ENCODE measurements at places on chromosomes 13 and 19. TPM values are rescaled to one million over a fixed set of nuclear protein-coding genes. Genes with fewer than 3 reads are reported as not detected.

DNA sequence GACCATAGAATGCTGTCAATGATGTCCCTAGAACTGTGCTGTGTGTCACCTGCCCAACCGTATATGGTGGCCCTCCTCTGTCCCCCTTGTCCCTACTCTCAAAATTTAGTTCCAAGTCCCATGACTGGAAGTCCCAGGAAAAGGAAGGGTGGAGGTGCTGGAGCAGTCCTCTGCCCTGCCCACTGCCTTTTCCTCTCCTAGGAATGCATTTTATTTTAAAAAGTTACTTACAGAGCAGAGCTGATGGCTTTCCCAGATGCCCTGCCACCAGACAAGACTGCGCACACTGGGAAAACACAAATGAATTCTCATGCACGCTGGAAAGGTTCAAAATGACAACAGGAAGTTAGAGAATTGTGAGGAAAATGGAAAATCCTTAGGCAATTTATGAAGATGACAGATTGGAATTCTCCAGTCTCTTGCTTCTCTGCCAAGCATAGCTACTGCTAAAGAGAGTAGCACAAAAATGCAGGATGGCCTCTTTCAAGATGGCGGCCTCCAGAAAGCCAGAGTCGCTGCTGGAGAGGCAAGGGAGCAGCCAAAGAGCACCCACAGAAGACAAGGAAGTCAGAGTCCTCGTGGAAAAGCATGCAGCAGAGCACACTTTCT lies 117.1 kb upstream of the TSC22D1 start:
- DNase-seq, result no peak

DNA sequence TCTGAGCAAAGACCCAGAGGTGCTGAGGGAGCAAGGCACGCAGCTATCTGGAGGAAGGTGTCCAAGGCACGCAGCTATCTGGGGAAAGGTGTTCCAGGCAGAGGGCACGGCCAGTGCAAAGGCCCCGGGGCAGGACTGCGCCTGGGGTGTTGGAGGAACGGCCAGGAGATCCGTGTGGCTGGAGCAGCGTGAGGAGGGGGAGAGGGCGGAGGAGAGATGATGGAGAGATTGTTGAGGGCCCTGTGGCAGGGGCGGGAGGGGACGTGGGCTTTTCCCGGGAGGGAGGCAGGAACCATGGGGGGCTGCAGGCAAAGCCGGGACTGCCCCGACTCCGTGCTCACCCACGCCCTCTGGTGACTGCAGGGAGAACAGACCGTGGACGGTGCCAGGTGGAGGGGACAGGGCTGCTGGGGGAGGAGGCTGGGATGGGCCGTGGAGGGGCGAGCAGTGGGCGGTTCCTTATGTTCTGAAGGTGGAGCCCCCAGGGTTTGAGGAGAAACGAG lies 13.3 kb upstream of the MISP start:
- DNase-seq, result no peak

GRCh38 chr13:21837288-21837687 lies 166.4 kb downstream of the FGF9 start:
- DNase-seq, result no peak

LYPD3 gene
- 0.42 TPM for total RNA-seq

NFIC gene
- 194 TPM for total RNA-seq

GRCh38 chr13:104571161-104571892 lies 1505.1 kb upstream of the SLC10A2 start:
- no peak for DNase-seq

TRPM4 gene
- 19.9 TPM for total RNA-seq

DNA sequence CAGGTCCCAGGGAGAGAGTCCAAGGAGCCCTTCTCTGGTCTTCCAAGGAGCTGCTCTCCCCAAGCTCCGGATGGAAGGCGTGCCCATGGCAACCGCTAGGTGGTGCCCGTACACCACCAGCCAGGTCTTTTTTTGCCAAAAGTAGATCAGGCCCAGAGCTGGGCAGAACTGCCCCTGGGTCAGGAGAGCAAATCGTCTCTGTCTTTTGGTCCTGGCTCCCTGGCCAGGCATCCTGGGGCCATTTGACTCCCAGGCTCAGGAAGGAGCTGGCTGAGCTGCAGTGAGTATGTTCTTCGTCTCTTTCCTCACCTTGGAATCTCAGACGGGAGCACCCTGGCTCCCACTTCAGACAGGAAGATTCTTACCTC lies 24.6 kb upstream of the BCL3 start:
- DNase-seq, result peak; percentile 95

GRCh38 chr19:56973713-56974555 lies 133.4 kb upstream of the PEG3 start:
- DNase-seq, result no peak

ACTN4 gene
- 416 TPM for total RNA-seq

GRCh38 chr19:3328743-3329142 lies 37.6 kb upstream of the NFIC start:
- no peak for DNase-seq

DNA sequence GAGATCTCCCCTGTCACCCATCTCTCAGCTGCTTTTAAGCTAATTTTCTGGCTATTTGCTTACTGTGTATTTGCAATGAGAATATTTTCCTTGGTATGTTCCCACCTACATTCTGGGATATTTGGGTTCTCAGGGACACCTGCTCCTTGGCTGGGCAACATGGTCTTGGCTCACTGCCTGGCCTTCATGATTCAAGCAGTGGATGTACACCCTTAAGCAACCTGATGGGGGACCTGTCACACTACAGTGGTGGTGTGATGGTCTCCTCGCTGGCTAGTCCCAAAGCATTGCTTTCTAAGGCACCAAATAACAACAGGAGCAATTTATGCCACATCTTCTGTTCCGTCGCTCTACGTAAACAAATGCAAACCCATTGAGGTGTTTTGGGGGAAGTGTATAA lies 35.3 kb upstream of the RFC3 start:
- DNase-seq, result no peak

GRCh38 chr19:43533546-43534304 lies 737 bp downstream of the ZNF575 start:
- peak; percentile 100 for DNase-seq

DNA sequence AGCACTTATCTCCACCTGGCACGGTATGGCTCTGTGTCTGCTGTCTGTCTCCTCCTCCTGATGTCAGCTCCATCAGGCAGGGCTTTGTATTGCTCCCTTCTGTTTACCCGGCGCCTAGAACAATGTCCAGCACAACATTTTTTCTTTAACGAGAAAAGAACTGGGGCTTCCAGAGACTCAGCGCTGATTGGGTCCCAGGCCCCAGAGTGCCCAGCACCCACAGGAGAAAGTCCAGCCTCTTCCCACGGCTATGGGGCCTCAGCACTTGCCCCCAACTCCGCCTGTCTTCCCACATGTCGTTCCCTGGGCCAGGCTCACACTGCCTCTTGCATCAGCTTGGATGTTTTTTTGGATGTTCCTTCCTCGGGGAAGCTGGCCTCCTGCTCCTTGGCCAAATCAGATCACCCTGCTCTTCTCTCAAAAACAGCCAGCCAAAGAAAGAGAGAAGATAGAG lies 6.9 kb downstream of the MYPOP start:
- DNase-seq, result no peak

DNA sequence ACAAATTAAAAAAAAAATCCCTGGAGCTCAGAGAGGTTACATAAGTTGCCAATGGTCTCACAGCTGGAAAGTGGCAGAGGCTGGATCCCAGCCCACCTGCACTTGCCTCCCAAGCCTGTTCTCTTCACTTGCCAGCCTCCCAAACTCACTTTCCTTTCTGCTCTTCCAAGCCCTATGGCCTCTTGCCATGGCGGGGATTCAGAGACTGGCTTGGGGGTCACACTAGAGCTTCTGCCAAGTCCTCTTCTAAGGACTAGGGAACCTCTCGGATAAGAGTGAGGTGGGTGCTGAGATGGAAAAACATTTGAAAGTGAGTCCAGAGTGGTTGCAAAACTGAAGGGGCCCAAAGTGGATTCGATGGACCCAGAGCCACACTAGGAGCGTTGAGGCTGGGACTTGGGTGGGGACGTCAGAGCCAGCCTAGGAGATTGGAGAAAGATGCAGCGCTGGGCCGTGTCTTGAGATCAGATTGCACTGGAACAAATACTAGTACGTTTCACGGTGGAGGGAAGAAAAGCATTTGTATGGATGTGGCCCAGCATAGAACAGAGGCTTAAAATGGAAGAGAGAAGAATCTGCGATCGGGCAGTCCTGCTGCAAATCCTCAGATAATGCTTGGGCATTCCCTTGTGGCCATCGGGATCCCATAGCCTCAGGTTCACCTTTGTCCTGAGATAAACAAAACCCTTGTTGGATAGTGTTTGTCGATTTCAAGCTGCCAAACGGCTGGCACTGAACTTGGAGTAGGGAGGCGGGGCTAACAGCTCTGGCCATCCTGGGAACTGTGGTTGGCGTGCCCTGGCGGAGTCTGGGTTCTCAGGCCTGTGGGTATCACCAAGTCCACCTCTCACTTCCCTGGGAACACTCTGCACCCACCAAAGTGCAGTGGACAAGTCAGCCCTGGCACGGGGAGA lies 84.8 kb downstream of the ING1 start:
- no peak for DNase-seq

DNA sequence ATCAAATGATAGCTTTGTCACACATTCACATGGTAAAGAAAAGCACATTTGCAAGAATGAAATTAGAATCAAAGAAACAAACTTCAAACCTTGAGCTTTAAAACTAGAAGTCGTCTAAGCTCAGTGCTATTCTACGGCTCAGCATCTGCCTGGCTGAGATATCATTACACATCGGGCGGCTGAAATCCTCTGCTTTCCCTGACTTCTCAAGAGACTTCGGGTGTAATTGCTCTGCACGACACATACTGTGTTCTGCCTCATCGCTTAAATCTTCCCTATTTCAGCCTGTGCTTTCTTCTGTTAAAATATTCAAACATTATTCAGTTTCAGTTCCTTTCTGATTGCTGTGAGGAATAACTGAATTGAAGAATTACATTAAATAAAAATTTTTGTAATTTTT lies 265.3 kb downstream of the NALCN start:
- DNase-seq, result no peak

CD209 gene
- total RNA-seq, result 8.9 TPM

ZNF563 gene
- 3.4 TPM for total RNA-seq

DNA sequence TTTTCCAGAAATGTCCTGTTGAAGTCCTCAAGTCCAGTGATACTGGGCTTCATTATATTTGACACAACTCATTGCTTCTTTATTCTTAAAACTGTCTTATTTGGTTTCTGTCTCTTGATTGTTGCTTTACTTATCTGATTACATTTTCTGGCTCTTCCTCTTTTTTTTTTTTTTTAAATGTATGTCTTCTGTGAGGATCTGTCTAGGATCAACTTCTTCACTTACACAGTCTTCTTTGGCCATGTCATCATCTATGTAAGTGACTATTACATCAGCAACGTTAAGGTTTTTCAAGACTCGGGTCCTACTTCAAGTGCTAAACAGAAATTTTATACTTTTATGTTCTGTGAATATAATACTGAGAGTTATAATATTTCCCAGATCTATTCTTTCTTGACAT lies 162.1 kb downstream of the PDS5B start:
- no peak for DNase-seq

- no peak for DNase-seq
Measured at GRCh38 chr19:57317503-57317902, 2.8 kb upstream of the ZNF543 start.

GRCh38 chr13:59303433-59303832 lies 860.3 kb downstream of the DIAPH3 start:
- DNase-seq, result no peak

WDR62 gene
- total RNA-seq, result 0.26 TPM

DNA sequence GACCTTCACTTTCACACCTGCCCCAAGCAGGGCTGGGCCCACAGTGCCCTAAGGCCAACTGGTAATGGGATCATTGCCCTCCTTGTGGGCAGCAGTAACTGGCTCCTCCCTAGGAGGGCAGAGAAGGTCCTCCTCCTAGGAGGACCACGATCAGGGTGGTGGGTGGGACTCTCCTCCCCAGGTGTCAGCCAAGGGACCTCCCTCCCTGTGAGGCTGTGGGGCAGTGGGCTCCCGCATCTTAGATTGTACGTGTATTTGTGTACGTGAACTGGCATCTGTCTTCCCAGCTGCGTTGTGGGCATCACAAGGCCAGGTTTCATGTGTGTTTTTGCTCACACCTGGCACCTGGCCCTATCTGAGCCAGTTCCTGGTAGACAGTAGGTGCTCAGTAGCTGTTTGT lies 111.8 kb downstream of the SOX1 start:
- DNase-seq, result no peak

DNA sequence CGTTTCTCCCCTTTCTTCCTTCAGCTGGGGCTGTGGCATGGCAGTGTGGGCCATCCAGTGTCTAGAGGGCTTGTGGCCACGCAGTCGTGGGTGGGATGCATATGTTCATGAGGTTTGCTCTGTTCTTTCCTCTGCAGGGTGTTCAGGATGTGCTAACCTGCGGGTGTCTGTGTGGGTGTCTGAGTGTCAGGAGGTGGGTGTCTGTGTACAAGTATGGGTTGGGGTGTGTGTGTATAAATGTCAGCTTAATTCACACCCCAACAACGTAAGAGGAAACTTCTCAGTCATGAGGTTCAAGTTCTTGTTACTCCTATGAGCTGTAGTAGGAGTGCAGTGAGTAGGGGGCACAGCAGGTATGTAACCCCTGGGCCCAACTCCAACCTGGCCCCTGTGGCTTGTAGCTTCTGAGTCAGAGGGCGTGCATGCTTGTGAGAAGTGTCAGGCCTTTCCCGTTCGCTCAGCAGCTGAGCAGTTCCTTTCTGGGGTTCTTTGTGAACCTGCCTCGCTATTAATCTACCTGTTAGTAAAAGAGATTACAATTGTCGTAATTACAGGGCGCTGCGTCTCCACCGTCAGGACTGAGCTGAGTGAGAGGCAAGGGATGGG lies 49.1 kb downstream of the NFIX start:
- no peak for DNase-seq

- peak; percentile 8 for DNase-seq
Measured at GRCh38 chr13:45696610-45697226, 5.4 kb upstream of the CBY2 start.

DNA sequence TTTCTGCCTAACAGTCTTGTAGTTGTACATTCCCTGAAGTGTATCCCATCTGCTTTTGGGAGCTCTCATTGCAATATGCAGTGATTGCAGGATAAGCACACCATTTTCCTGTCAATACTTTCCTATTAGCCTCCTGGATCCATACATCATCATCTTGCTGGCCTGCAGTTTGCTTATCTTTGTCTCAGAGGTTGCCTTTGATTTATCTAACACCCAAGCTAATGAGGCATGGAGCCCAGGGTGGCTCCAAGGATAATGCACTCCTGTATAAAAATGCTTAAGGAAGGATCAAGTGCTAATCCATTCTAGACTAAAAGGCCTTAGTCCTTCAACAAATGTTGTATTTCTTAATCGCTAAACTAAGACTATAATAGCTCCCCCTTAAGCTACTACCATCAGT lies 161.6 kb upstream of the OBI1 start:
- DNase-seq, result no peak

DNA sequence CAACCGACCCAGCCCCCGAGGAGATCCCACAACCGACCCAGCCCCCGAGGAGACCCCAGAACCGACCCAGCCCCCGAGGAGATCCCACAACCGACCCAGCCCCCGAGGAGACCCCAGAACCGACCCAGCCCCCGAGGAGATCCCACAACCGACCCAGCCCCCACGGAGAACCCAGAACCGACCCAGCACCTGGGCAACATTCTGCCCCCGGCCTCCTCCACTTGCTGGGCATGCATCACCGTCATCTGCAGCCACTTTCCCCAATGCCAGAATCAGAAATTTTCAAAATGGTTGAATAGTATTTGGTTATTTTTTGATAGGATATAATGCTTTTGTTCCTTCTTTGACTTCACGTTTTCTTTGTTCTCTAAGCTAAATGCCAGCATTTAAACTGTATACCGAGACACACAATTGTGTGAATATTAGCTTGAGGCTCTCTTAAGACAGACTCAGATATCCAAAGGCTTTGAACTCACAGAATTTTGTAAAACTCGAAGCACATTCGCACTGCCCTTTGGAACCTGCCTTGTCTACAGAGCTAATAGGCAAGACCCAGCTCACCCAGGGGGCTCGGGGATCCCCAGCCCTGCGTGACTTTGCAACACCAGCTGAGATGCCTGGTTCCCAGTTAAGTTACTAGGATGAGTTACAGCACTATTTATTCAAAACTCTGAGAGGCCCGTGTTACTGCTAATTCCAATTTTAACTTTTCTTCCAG lies 15.5 kb upstream of the RASA3 start:
- DNase-seq, result no peak

All from esophagus muscularis mucosa (tissue), 4 donors.